ENCODE measurements at places on chromosomes 11 and 22. TPM values are rescaled to one million over a fixed set of nuclear protein-coding genes. Genes with fewer than 3 reads are reported as not detected.

DNA sequence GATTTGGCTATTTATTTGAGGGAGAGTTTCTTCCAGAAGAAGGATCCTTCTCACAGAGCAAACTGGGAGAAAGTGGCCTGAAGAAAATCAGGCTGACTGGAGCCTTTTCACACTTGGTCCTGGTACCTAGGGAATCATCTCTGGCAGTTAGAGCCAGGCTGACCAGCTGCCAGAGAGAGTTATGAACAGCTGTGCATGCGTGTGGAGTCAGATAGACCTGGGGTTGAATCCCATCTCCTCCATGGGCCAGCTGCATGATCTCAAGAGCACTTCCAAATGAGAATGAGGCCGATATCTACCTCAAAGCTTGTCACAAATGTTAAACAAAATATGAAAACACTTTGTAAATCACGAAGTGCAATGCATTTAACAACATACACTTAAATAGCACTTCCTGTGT is 390.0 kb downstream of the TENM4 start:
- no peak for DNase-seq

MYO18B gene
- polyA plus RNA-seq: 0.06 TPM

GRCh38 chr22:38829485-38829884 is 14.3 kb downstream of the NPTXR start:
- no peak for DNase-seq

DNA sequence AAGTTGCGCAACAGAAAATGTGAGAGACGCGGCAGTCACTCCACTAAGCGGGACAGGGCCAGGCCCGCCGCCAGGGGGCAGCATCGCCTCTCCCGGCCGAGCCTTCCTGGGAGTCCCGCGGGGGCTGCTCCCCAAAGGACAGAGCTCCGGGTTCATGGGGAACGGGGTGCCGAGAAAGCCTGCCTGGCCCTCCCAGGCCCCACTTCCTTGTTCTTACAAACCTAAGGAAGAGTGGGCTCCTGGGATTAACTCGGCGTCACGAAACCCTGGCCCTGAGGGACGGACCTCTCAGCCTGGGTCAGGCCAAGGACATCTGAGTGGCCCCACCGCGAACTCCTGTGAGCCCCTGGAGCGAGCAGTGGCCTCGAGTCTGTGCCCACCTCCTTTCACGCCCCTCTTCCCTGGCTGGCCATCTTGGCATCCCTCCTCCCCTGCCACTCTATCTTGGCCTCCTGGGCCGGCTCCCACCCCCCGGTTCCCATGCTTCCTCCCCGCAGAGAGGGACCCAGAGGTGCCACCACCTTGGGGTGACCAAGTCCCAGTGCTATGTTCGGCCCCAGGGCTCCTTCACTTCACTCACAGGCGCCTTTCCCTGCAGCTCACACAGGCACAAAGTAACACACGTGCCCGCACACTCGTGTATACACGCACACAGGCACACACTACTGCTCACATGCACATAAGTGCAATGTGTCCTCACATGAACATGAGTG is 99.9 kb upstream of the FGF3 start:
- peak; percentile 55 for DNase-seq

All from right renal cortex interstitium (tissue), 3 donors.